ENCODE measurements at places on chromosomes 6 and 20. TPM values are rescaled to one million over a fixed set of nuclear protein-coding genes. Genes with fewer than 3 reads are reported as not detected.

Gene SMPD2
- 7.1 TPM for total RNA-seq

Gene SH3BGRL2
- total RNA-seq: 33.0 TPM

Gene LAMP5
- total RNA-seq: 1.4 TPM

Gene CEP43
- total RNA-seq: 11.7 TPM

Gene CD24
- 0.49 TPM for total RNA-seq

Gene IYD
- not detected for total RNA-seq

Gene SIRPB2
- total RNA-seq: 2.8 TPM

Gene JPH2
- 0.63 TPM for total RNA-seq

Data from bladder microvascular endothelial cell (primary cell).